ENCODE measurements at places on chromosomes 6 and 20. TPM values are rescaled to one million over a fixed set of nuclear protein-coding genes. Genes with fewer than 3 reads are reported as not detected.

The CENPW gene
- polyA plus RNA-seq = 29.7 TPM

The MRPL2 gene
- 78.0 TPM for polyA plus RNA-seq

The ARMH2 gene
- polyA plus RNA-seq = not detected

The CNKSR3 gene
- polyA plus RNA-seq = 1.9 TPM

The SPATS1 gene
- not detected for polyA plus RNA-seq

The C6orf15 gene
- not detected for polyA plus RNA-seq

GRCh38 chr6:106165885-106166485 lies 79.8 kb downstream of the PRDM1 start:
- no peak for DNase-seq

DNA sequence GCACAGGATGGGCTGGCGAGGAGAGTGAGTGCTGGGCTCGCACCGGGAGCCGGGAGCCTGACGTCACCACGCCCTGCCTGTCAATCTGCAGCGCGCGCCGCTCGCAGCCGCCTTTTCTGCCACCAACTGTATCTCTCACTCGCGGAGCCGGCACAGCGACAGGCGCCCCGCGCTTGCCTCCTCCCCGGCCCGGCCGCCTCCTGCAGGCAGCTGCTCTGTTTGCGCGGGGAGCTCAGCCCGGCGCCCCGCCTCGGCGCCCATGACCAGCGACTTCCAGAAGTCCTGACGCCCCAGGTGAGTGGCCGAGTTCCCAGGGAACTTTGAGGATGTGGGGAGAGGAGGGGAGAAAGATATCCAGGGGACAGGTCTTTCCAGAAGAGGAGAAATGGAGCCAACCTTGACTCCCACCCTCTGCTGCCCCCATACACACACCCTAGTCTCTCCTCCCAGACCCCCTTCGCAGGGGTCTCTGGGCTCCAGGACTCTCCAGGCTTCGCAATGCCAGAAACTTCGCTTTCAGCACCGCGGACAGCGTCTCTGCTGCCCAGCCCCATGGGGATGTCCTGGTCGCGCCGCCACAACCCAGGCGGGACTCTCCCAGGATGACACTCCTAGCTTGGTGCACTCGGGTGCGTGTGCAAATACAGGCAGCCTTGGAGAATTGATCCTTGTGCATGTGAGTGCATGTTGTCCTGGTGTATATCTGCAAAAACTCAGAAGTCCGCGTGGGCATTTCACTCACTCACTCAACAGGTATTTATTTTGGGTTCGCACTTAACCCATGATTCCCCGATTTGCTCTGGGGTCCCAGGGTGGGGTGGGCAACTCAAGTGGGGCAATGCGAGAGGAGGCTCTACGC lies at the start of gene GPR6:
Gene GPR6, plus strand, starts transcription at position 138 of the 859 bp plus-strand sequence. CDS start 802 bp downstream, outside the sequence.
- peak; percentile 64 for DNase-seq

DNA sequence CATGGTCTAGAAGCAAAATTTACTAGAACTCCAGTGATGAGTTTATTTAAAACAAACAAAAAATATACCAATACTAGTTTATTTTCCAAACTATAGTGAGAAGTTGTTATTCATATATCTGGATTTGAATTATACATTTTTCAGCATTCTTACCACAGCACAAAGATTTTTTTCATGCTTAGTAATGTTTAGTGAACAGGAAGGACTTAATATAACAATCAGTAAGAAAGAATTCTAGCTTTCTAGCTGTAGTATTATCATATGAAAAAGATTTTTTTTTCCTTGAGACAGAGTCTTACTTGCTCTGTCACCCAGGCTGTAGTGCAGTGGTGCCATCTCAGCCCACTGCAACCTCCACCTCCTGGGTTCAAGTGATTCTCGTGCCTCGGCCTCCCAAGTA lies 13.8 kb downstream of the MARCKS start:
- DNase-seq = peak; percentile 52

DNA sequence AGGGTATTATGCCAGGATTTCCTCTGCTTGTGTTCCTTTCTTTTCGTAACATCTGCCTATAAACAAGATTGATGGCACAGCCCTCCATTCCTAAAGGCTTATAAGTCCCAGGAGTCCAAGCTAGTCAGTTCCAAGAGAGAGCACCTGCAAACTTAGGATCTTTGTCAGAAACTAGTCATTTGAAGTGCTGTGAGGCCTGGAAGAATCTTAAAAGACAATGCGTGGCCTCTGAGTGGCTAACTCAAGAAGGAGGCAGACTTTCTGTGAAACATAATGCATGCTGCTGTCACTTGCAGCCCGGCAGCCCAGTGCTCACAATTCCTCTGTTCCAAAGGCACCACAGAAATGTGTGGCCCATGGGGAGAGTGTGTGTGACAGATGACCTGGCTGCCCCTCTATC lies 135.0 kb upstream of the SUPT3H start:
- no peak for DNase-seq

DNA sequence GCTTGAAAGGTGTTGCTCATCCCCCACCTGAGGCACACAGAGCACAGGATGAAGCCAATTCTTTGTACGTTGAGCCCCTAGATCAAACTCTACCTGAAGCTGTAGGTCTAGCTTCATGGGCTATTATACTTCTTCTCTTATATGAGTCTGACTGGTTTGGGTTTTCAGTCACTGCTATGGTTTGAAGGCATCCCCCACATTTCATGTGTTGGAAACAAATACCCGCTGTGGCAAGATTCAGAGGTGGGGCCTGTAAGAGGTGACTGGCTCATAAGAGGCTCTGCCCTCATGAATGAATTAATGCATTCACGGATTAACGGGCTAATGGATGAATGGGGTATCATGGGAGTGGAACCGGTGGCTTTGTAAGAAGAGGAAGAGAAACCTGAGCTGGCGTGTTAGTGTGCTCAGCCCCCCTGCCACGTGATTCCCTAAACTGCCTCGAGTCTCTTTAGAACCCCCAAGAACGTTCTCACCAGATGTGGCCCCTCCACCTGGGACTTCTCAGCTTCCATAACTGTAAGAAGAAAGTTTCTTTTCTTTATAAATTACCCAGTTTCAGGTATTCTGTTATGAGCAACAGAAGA lies 39.2 kb downstream of the PREX1 start:
- no peak for DNase-seq

GRCh38 chr6:151284012-151284411 lies 44.2 kb downstream of the AKAP12 start:
- no peak for DNase-seq

- DNase-seq = peak; percentile 7
Measured at GRCh38 chr6:127367023-127367375, 23.6 kb upstream of the ECHDC1 start.

DNA sequence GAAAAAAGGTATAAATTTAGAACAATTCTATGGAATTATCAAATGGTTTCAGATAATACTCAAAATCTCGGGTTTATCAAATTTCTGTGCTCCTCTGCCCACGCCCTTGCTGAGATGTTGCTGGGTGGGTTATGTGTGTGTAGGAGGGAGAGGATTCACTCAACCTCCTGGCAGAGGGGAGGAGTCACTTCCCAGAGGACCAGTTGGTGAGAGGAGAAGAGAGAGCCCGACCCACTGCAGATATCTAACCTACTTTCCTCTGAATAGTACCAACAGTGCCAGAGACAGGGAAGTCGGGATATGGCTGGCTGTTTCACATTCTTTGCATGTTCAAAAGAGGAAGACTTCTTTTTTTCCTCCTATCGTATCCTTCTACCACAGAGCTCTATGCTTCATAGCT lies 187.1 kb upstream of the MAN1A1 start:
- DNase-seq = no peak

- no peak for DNase-seq
Measured at GRCh38 chr20:1374246-1374645, 18.6 kb downstream of the FKBP1A start.

DNA sequence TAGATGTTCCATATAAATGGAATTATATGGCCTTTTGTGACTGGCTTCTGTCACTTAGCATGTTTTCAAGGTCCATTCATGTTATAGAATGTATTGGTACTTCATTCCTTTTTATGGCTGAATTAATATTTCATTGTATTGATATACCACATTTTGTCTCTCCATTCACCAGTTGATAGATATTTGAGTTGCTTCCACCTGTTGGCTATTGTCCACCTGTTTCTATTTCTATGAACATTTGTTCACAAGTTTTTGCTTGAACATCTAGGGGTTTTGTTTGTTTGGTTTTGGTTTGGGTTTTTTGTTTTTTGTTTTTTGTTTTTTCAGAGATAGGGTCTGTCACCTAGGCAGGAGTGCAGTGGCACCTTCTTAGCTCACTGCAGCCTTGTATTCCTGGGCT lies 23.2 kb downstream of the WFDC3 start:
- no peak for DNase-seq

DNA sequence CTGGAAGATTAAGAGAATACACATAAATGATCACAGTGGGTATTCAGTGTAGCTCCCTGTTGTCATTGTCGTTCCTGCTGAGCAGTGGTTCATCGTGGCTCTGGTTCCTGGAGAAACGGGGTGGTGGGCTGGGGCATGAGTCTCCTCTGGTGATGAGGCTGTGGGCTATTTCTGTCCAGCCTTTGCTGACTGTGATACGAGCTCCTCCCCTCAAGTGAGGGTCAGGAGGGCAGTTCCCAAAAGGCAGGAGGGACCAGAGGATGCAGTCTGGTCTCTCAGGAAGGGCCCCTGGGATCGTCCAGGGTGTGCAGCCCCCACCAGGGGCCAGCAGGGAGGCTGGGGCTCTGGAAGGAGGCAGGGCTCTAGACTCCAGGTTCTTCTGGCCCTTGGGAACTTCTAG lies 31.1 kb upstream of the DLGAP4 start:
- DNase-seq = no peak

DNA sequence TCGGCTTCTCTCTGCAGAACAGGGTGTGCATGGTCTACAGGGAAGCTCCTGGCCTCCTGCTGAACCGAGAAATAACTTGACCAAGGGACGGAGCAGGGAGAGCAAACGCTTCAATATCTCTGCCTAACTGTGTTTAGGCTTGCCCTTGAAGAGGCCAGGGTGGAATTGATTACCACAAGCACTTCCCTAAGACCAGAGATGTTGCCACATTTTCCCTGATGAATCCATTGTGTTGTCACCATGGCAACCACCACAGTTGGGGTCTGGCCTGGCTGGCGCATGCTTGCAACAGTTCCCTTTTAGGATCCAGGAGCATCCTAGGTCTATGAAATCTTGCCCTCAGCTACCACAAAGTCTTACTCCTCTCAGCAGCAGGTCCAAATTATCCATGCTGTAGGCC lies 213.5 kb upstream of the SULF2 start:
- no peak for DNase-seq

DNA sequence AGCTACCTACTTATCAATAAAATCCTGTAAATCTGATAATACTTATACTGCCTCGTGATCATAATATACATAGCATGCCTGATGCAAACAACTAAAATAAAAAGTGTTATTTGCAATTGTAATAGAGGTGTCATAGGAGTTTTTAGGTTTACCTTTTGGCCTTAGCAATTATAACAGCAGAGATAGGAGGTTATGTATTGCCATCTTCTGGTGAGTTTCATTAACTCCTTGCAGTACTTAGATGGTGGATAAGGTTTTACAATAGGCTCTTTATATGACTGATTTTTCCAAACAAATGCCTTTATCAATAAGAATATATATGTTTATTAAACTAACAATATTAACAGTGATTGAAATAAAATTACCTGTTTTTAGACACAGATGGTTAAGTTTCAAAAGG lies 27.8 kb upstream of the MYCT1 start:
- peak; percentile 54 for DNase-seq

- DNase-seq = peak; percentile 78
Measured at GRCh38 chr6:100116411-100117194, 122.6 kb upstream of the MCHR2 start.

DNA sequence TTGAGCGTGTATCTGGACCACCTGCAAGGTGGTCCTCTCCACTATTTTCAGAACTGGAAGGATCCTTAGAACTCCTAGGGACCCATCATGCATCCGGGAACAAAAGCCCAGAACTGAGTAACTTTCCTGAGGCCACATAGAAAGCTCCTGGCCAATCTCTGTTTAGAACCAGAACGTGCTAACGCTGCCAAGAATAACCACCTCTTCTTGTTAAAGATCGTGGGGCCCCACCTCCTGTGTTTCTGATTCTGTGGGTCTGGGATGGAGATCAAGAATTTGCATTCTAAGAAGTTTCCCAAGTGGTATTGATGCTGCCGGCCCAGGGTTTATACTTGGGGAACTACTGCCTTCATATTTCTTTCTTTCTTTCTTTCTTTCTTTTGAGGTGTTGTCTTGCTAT lies 13.3 kb downstream of the CD40 start:
- DNase-seq = peak; percentile 35

Data from GM23248 (cell line).